Activated naive CD8-positive, alpha-beta T cell treated with anti-CD3 and anti-CD28 coated beads, Interleukin-2, amount 10 ng/mL, durations not matched to agents 7 days and 5 days (primary cell): ENCODE measurements at places on chromosomes 3 and 15. TPM values are rescaled to one million over a fixed set of nuclear protein-coding genes. Genes with fewer than 3 reads are reported as not detected.
A peak's percentile ranks its signal among the peaks of the same experiment; 100 is the strongest.

TRIM42 gene
- total RNA-seq: not detected

TF gene
- 0.97 TPM for total RNA-seq

IGF1R gene
- 23.4 TPM for total RNA-seq

SLC25A38 gene
- 46.1 TPM for total RNA-seq

CXCR6 gene
- total RNA-seq: 12.4 TPM

DNA sequence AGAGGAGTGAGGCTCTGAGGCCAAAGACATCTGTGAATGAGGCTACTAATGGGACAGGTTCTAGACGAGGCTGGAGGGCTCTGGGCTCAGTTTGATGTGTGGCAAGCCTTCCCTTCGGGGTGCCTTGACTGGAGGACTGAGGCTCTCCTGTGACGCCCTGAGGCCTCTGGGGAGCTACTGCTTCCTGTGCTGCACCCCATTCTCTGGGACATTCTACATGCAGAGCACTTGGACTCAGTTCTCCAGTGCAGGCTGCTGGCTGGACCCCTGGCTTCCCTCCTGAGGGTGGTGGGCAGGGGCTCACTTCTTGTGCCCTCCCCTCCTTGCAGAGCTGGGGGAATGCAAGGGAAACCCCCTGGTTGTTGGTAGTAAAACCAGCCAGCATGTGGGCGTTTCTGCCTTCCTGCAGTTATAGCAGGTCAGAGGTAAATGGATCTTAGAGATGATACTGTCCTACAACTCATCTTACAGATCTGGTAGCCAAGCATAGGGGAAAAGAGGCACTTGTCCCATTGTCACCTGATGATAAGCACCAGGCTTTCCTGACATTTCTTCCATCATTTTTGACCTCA lies 133.3 kb downstream of the CHDH start:
- H3K4me3 ChIP-seq: no peak overlapping the region
- no peak overlapping the region for H3K27ac ChIP-seq
- no peak for DNase-seq
- peaks cover 2% of the 10 kb centered on the region for H3K4me1 ChIP-seq

DNA sequence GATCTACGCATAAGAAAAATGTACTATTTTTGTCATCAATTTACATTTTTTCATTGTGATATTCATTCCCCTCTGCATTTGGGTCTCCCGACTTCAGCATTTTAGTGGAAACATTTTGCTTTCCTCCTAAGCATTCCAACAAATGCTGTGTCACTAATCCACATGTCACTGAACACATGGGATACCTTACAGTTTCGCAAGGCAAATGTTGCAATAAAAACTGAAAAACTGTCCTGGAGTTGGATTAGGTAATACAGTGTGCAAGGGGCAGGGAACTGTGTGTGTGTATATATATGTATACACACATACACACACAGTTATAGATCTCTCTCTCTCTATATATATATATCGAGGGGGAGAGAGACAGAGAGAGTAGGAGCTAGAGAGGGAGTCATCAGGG lies 632.2 kb downstream of the MAGI1 start:
- H3K4me3 ChIP-seq: no peak overlapping the region
- no peaks in the 10 kb centered on the region for H3K36me3 ChIP-seq
- no peaks in the 10 kb centered on the region for H3K27me3 ChIP-seq

DNA sequence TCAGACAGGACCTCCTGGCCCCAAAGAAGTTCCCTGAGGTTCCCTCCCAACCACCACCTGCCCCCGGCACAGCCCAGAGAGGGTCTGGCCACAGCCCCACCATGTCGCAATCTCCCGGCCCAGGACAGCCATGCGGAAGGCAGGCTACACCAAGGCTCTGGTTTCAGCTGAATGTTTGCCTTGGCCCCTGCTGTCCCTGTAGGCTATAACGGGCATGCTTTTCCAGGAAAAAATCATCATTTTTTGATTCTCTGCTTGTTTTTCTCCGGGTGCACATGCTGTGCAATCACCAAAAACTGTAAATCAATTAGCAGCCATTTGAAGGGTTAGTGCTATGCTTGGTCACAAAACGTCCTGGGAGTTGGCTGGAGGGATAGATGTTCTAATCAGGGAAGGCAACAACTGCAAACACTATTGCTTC lies 142.7 kb upstream of the IGF1R start:
- no peaks in the 10 kb centered on the region for H3K36me3 ChIP-seq
- H3K4me1 ChIP-seq: no peaks in the 10 kb centered on the region
- H3K4me3 ChIP-seq: no peak overlapping the region
- no peak for DNase-seq

GRCh38 chr3:4948395-4948794 lies 30.8 kb upstream of the BHLHE40 start:
- H3K27me3 ChIP-seq: no peaks in the 10 kb centered on the region
- no peak for DNase-seq
- no peak overlapping the region for H3K4me3 ChIP-seq

DNA sequence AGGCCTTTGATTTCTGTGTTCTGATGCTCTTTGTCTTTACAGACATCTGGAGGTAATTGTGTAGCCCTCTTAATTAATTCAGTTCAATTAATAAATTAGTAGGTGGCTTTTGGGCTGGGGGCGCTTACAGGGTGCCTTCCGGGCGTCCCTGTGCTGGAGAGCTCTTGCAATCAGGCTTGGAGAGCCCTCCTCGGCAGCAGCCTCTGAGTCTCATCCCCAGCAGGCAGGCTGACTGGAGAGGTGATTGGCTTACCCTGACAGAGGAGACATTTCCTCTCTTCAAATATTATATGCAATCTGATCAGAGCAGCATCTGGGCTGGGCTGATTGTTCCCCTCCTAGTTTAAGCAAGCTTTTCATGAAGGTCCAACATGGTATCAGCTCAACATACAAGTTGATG lies 250.7 kb downstream of the LPP start:
- peaks cover 35% of the 10 kb centered on the region for H3K36me3 ChIP-seq
- no peak overlapping the region for H3K27ac ChIP-seq
- peaks cover 37% of the 10 kb centered on the region for H3K4me1 ChIP-seq
- no peak overlapping the region for H3K4me3 ChIP-seq

DNA sequence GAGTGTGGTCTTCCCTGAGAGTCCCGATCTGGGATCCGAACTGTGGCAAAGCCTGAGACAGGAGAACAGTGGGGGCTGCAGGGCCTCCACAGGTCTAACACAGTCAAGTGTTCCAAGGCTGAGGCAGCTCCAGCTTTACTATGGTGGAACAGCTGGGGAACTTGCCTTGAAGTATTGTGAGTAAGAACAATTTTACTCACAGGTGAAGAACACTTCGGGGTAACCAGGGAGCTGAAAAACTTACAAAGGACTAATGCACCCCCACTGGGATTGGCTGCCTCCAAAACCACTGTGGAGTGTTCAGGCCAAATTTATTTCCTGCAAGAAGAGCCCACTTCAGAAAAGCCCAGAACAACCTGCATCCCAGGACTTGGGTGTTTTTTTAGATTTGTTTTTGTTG lies 25.4 kb downstream of the ZIC4 start:
- no peak overlapping the region for H3K4me3 ChIP-seq
- no peak for DNase-seq
- H3K36me3 ChIP-seq: no peaks in the 10 kb centered on the region
- H3K27ac ChIP-seq: no peak overlapping the region
- peaks cover 74% of the 10 kb centered on the region for H3K27me3 ChIP-seq

DNA sequence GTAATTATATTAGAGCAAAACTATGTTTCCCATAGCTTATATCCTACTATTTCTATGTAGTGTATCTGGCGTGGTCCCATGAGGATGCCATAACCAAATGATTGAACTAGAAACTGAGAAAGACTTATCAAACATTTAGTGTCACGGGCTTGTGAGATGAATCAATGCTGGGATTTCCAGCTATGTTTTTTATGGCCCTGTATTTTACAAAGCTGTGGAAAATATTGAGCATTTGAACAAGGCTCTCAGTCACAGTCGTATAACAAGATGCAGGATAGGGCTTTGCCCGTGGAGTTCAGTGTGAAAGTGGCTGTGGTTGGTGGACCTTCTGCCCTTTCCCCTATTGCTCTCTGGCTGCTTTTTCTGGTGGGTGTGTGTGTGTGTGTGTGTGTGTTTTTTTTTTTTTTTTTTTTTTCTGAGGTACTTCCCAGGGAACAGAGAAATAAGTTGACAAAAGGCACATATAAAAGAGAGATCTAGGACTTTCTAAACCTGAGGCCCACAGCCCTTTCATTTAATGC lies 60.7 kb downstream of the CACNA1D start:
- no peaks in the 10 kb centered on the region for H3K36me3 ChIP-seq
- H3K27me3 ChIP-seq: peaks cover 21% of the 10 kb centered on the region
- no peak for DNase-seq
- no peaks in the 10 kb centered on the region for H3K4me1 ChIP-seq

GRCh38 chr3:46670891-46671427 lies 22.5 kb downstream of the ALS2CL start:
- no peak overlapping the region for H3K27ac ChIP-seq
- H3K36me3 ChIP-seq: no peaks in the 10 kb centered on the region
- H3K4me1 ChIP-seq: no peaks in the 10 kb centered on the region
- no peaks in the 10 kb centered on the region for H3K27me3 ChIP-seq
- H3K4me3 ChIP-seq: no peak overlapping the region

GRCh38 chr3:54427941-54428871 lies 305.9 kb downstream of the CACNA2D3 start:
- H3K36me3 ChIP-seq: no peaks in the 10 kb centered on the region
- DNase-seq: no peak
- no peak overlapping the region for H3K4me3 ChIP-seq
- peaks cover 2% of the 10 kb centered on the region for H3K27me3 ChIP-seq
- no peak overlapping the region for H3K27ac ChIP-seq
- no peaks in the 10 kb centered on the region for H3K4me1 ChIP-seq

DNA sequence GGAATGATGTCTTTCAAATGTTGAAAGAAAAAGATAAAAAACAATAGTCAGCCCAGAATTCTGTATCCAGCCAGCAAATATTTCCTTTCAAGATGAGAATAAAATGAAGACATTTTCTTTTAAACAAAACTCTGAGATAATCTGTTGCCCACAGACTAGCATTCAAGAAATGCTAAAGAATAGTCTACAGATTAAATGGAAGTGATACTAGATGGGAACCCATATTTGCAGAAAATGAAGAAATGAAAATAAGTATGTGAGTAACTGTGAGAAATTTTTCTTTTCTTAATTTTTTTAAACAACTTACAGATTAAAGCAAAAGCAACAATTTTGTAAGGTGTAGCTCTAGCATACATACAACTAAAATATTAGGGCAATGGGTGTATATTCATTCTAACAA lies 469.8 kb downstream of the IGSF11 start:
- H3K27me3 ChIP-seq: no peaks in the 10 kb centered on the region
- no peak overlapping the region for H3K27ac ChIP-seq
- DNase-seq: no peak

DNA sequence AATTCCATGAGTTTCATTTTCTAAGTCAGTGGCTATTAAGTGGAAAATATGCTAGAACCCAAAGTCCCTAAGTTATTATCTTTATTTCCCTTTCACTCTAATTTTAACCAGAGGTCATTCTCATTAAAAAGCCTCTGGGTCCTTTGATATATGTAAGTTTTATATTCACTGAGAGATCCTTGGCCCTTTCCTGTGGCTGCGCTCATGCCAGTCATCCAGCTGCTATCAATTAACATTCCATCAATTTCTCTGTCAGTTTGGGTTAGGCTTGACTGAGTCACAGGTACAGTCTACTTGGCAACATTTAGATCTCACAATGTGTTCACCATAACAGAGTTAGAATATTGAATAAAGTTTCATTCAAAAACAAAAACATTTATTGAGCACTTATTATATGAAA lies 58.0 kb upstream of the FBN1 start:
- no peaks in the 10 kb centered on the region for H3K4me1 ChIP-seq
- no peak overlapping the region for H3K4me3 ChIP-seq
- no peak for DNase-seq

- no peak for DNase-seq
- H3K36me3 ChIP-seq: peaks cover 27% of the 10 kb centered on the region
- no peaks in the 10 kb centered on the region for H3K27me3 ChIP-seq
- H3K4me1 ChIP-seq: peaks cover 3% of the 10 kb centered on the region
- H3K27ac ChIP-seq: no peak overlapping the region
Measured at GRCh38 chr3:81735334-81735733, 26.1 kb downstream of the GBE1 start.

DNA sequence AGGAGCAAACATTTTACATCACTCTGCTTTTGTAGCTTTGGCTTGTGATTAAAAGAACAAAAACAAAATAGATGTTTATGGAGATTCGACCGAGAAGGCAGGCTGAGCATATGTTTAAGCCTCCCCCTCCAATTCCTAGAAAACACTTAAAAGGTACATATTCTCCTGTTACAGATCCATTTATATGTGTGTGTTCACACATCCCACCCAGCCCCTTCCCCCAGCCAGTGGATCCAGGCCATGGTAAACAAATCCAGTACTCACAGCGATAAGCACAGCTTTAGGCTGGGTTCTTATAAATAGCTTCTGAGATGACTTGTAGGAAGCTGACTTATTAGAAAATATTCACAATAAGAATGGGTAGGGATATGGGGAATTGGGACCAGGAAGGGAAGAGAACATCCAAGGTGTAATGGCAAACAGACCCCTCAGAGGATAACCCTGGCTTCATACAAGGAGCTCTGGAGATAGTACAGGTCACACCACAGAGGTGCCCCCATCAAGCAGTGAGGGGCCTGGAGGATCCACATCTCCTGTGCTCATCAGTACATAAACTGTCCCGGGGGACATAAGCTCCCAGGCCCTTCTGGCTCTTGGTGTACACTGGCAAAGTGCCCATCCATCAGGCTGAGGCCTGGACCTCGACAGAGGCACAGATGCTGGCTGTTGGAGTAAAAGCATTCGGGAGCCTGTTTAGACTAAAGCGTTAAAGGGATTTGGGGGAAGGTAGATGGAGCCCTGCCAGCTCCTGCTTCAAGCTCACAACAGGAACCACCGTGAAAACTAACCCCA lies 70.0 kb upstream of the UBE2E1 start:
- H3K27ac ChIP-seq: no peak overlapping the region
- peaks cover 3% of the 10 kb centered on the region for H3K4me1 ChIP-seq
- H3K4me3 ChIP-seq: no peak overlapping the region
- H3K27me3 ChIP-seq: peaks cover 19% of the 10 kb centered on the region
- DNase-seq: no peak
- H3K36me3 ChIP-seq: no peaks in the 10 kb centered on the region

GRCh38 chr3:132317229-132317948 lies at the start of gene ACP3:
TSS of gene ACP3 (plus strand) at chr3:132317407. CDS start at chr3:132317457, 50 bp downstream.
- no peak for DNase-seq
- no peaks in the 10 kb centered on the region for H3K36me3 ChIP-seq
- peaks cover 4% of the 10 kb centered on the region for H3K4me1 ChIP-seq
- no peak within 1 kb of the TSS for H3K4me3 ChIP-seq
- H3K27ac ChIP-seq: no peak within 1 kb of the TSS

DNA sequence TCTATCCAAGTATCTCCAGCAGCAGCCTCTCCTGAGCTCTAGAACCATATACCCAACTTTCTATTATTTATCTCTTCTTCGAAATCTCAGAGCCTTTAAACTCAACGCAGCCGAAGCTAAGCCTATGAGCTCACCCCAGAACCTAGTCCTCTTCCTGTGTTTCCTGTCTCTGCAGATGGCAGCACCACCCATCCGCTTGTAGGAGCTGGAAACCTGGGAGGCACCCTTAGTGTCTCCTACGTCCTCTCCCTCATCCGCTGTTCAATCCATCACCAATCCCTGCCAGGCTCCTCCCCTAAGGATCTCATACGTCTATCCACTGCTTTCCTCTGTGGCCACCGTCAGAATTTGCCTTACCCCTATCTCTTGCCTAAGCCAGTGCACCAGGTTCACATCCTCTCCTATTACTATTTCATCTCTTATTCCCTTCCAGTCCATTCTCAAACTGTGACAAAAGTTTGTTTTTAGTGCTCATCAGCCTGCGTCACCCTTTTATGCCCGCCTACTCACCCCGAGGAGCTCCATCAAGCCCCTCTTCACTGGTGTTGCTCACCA lies 9.6 kb downstream of the VGLL4 start:
- peak overlapping the region; percentile 55 for H3K4me3 ChIP-seq
- DNase-seq: no peak
- peaks cover 27% of the 10 kb centered on the region for H3K36me3 ChIP-seq
- peak overlapping the region; percentile 62 for H3K27ac ChIP-seq
- H3K4me1 ChIP-seq: peaks cover 57% of the 10 kb centered on the region

- H3K4me3 ChIP-seq: no peak overlapping the region
- DNase-seq: no peak
- no peak overlapping the region for H3K27ac ChIP-seq
- H3K4me1 ChIP-seq: peaks cover 6% of the 10 kb centered on the region
Measured at GRCh38 chr3:183497313-183497712, 58.2 kb downstream of the KLHL6 start.
